ENCODE measurements at places on chromosomes 13 and 19.

GRCh38 chr13:103803349-103803748, 737.1 kb upstream of the SLC10A2 start:
- DNase-seq = no peak

- DNase-seq = no peak
Observed at GRCh38 chr13:36801035-36801434, 18.0 kb upstream of the RFXAP start.

GRCh38 chr19:1312767-1313694, 27.4 kb downstream of the EFNA2 start:
- DNase-seq = no peak

GRCh38 chr13:93254775-93255174, 28.2 kb downstream of the GPC6 start:
- DNase-seq = no peak

GRCh38 chr13:110616103-110617101, 1.1 kb downstream of the NAXD start:
- DNase-seq = peak; percentile 36

DNA sequence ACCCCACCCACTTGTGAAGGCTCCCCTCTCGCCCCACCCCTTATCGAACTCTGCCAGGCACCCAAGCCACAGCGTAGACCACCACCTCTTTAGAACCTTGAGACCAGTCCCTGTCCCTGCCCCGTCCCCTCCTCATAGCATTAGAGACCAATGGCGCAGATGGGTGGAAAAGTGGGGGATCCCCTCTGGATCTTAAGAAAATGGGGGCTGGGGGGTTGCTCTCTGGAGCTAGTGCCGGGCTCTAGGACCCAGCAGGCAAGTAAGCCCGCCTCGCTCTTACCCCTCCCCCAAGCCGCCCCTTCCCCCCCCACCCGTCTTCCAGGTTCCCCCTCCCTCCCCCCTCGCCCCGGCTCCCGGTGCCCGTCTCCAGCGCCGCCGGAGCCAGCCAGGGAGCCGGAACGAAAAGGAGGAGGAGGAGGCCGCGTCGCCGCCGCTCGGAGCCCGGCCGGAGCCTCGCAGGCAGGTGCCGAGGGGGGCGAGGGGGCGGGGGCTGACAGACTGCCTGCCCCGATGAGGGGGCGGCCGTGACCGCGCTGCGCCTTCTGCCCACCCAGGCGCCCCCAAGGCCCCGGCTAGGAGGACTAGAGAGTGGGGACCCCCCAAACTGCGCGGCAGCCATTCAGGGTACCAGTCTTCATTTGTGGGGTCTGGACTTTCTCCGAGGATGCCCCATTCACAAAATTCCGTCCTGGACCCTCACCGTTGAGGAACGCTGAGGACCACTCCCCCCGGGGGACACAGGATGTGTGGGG, at the start of gene SPRED3:
Gene SPRED3, plus strand, starts transcription at position 349 of the 752 bp plus-strand sequence. CDS start 1,606 bp downstream, outside the sequence.
- no peak for DNase-seq

DNA sequence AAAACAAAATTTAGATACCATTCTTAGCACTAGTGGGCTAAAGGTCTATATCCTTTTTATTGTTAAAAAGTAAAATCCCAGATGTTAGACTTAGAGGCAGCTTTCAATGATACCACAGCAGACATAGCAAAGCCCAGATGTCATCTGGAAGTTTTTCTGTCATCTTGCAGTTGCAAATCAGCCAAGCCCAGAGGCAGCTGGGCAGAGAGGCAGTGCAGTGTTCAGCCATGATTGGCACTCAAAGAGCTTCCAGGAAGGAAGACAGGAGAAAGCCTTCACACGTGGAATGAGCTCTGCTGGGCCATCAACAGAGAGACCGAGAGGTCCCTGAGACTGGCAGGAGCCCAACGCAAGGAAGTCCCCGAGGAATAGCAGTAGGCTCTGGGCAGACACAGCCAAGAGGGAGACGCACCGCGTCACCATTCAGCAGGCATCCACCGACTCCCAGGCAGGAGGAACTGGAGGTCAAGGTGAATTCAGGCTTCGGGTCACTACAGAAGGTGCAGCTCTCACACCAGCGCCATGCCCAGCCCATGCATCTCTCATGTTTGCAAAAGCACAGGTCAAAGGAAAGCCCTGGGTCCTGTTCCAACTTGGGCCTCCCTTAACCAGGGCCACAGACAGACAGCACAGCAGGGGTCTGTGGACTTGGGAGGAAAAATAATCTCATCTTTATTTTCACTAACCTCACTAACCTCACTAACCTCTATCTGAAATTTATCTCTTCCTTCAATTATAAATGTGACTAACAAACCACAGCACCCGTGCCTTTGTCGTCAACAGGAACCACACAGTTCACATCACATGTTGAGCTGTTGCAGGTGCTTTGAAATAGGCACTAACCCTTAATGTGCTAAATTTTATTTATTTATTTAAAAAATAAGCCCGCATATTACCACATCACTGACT, 54.9 kb downstream of the TUBGCP3 start:
- no peak for DNase-seq

GRCh38 chr13:32229443-32229842, 85.7 kb downstream of the ZAR1L start:
- no peak for DNase-seq

- no peak for DNase-seq
Observed at GRCh38 chr13:106349080-106349931, 186.2 kb downstream of the EFNB2 start.

GRCh38 chr13:72808917-72809500, 27.1 kb downstream of the PIBF1 start:
- no peak for DNase-seq

DNA sequence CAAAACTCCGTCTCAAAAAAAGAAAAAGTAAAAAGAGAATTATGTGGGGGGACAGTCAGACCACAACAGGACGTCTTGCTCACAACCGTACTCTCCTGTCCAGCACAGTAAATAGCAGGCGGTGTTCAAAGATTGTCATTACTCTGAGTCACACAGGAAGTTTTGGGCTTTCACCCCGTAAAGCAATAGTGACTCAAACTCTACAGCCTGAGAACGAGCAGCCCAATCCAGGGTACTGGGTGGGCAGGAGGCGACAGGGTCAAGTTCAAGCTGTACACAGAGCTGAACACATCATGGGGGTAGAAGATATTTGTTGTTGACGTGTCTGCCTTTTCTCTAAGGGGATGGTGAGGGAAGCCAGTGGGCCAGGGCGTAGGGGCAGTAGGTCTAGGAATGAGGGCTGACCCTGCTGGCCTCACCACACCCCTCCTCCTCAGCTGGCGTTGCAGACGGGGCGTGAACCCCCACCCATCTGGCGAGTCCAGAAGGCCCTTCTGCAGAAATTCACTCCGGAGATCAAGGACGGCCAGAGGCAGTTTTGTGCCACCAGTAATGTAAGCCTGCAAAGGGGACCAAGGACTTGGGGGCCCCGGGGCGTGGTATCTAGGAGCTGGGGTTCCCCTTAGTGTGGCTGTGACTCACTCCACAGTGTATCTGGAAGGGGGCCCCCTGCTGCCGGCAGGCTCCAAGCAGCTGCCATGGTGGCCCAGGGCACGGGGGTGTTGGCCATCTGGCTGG, 23.3 kb downstream of the PRR12 start:
- DNase-seq = no peak

DNA sequence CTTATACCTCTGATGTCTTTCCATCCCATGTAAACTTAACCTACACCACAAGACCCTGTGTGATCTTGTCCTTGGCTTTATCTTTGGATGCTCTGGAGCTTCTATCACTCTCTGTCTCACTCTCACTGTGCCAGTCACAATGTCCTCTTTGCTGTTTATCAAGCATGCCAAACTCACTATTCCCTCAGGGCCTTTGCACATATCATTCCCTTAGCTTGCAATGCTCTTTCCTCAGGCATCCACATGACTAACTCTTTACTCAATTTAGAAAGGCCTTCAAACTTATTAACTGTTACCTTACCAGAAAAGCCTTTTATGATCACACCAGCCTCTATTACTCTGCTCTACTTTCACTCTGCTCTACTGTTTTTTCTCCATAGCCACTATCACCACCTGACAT, 354.1 kb downstream of the RFC3 start:
- DNase-seq = no peak

GRCh38 chr13:66222127-66222526, 1008.0 kb downstream of the PCDH9 start:
- DNase-seq = no peak

DNA sequence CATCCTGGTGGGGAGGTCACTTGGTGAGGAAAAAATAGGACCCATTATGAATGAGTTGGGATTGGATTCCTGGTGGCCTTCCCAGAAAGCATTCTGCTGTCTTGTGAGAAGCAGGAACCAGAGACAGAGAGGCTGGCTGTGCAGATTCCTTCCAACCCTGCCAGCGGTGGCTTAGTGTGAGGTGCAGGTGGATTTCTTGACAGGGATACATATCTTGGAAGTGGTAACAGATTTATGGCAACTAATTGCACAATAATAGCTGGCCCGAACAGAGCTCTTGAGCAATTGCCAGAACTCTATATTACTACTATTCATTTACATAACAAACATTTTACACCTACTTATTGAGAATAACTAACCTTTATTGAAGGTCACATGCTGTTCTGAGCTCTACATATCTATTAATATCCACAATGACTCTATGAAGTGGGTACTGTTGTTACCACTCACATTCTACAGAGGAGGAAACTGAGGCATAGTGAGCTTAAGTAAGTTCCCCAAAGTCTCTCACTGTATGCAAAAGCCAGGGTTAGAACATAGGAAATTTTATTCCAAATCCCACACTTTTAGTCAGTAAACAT, 173.9 kb upstream of the SERP2 start:
- no peak for DNase-seq

DNA sequence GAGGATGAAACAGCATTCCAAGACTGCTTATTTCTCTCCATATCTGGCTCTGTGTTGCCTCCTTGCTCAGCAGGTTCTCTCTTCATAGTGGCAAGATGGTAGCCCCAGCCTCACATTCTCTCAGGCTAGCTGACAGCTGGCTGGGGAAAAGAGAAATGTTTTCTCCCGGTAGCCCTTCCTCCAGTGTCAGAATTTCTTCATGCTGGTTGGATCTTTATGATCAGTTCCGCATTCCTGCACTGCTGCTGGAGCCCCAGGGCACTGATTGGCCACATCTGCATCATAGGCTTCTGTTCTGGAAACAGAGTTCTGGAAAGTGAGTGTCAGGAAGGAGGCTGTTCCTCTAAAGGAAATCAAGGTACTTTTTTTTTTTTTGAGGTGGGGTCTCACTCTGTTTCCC, 24.6 kb downstream of the POP4 start:
- no peak for DNase-seq

DNA sequence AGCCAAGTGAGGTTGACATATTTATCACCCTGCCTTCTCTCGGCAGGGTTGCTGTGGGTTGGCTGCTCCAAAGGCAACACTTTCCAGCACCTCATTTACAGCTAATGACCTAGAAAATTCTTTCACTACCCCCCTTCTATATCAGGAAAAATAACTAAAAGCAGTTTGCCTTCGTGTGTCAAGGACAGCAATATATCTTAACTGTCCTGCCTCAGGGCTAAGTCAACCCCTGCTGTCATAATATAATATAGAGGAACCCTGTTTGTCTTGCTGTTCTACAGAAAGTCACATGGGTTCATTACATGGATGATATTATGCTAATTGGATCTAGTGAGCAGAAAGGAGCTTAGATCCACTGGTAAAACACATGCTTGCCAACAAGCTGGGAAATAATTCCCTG, 28.1 kb upstream of the USP12 start:
- no peak for DNase-seq

- no peak for DNase-seq
Observed at GRCh38 chr19:41425174-41426115, 1.7 kb downstream of the B3GNT8 start.

GRCh38 chr13:62706048-62706447, 1290.4 kb upstream of the PCDH20 start:
- no peak for DNase-seq

GRCh38 chr19:3183721-3184641, 1.7 kb upstream of the NCLN start:
- DNase-seq = no peak

GRCh38 chr13:49023431-49023830, 47.7 kb downstream of the FNDC3A start:
- DNase-seq = no peak

GRCh38 chr13:106357198-106357597, 178.3 kb downstream of the EFNB2 start:
- no peak for DNase-seq
